Peyer's patch (tissue), 4 donors: ENCODE measurements at places on chromosomes 2 and 18. TPM values are rescaled to one million over a fixed set of nuclear protein-coding genes. Genes with fewer than 3 reads are reported as not detected.

DNA sequence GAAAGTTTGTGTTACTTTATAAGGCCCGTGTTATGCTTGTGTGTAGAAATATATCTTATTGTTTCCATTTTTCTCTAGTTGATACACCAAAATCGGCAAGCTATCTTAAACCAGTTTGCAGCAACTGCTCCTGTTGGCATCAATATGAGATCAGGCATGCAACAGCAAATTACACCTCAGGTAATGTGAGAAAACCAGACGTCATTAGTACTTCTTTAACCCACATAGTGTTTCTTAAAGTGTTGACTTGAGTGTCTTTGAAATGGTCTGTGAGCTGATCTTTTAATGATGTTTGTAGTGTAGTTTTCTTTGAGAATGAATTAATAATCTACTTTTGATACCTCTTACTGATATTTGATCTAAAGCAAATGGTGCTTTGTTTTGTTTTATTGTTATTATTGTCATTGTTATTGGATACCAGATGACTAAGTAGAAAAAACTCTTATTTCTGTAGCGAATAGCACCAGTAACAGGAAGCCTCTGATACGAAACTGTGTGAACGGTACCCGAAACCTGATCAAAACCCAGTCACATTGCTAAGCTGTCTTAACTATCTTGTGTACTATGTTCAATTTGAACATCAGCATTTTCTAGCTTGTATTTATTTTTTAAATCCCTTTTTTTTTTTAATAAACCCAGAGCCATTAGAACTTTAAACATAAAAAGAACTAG lies 53.7 kb downstream of the PTRHD1 start:
- no peak for DNase-seq
- H3K27ac ChIP-seq = no peak overlapping the region
- no peak overlapping the region for H3K4me3 ChIP-seq

- DNase-seq = no peak
- peaks cover 68% of the 10 kb centered on the region for H3K36me3 ChIP-seq
- H3K27ac ChIP-seq = no peak overlapping the region
- H3K27me3 ChIP-seq = no peaks in the 10 kb centered on the region
- H3K4me3 ChIP-seq = no peak overlapping the region
- H3K4me1 ChIP-seq = no peaks in the 10 kb centered on the region
Observed at GRCh38 chr2:218523651-218524050, 44.5 kb downstream of the USP37 start.

DNA sequence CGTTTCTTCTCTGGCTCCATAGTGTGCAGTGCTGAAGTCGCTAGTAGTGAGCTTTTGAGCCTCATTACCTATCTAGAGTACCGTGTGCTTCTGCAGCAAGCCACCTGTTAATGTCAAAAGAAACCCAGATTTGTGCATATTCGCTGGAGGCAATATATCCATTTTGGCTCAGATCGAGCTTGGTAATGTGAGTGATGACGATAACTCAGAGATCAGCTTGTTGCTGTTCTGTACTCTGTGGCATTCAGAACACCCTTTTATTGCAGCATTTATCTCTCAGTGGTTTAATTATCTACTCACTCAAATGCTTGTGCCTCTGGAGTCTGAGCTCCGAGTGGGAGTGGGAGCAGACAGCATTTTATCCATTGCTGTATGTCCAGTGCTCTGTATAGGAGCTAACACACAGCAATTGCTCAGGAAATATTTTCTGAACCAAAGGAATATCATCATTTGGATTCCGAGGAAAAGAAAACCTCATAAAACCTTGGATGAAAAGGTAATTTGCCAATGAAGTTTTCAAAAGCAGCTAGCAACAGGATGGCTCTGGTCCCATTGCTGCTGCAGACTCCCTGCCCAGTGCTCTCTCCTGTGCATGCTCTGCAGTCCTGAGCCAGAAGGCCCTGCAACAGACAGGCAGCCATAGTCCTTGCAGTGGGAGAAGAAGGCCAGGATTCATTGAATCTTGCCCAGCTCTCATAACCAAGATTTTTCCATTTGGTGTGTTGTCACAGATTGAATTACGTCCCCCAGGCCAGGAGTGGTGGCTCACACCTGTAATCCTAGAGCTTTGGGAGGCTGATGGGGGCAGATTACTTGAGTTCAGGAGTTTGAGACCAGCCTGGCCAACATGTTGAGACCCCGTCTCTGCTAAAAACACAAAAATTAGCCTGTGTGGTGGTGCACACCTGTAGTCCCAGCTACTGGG lies 183.8 kb downstream of the MYCN start:
- peak overlapping the region; percentile 28 for H3K4me3 ChIP-seq
- no peak for DNase-seq
- peaks cover 11% of the 10 kb centered on the region for H3K4me1 ChIP-seq
- no peaks in the 10 kb centered on the region for H3K36me3 ChIP-seq

DNA sequence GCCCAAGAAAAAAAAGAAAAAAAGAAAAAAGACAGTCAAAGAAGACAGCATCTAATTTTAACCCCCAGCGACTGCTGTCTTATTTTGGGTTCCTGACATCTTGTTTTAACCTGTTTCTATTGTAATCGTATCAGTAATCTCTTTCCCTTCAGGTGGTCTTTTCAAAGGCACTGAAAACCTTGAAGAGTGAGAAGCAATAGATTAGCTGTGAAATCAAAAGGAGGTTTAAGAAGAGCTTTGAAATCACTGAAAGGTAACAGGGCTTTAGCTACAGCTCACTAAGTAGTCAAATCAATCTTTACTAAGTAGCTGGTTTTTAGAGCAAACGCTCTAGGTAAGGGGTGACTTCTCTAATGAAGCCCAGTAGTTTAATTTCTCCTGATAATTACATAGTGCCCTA lies 5.4 kb upstream of the TANC1 start:
- no peaks in the 10 kb centered on the region for H3K36me3 ChIP-seq
- no peak for DNase-seq
- no peak overlapping the region for H3K27ac ChIP-seq
- H3K4me3 ChIP-seq = no peak overlapping the region

DNA sequence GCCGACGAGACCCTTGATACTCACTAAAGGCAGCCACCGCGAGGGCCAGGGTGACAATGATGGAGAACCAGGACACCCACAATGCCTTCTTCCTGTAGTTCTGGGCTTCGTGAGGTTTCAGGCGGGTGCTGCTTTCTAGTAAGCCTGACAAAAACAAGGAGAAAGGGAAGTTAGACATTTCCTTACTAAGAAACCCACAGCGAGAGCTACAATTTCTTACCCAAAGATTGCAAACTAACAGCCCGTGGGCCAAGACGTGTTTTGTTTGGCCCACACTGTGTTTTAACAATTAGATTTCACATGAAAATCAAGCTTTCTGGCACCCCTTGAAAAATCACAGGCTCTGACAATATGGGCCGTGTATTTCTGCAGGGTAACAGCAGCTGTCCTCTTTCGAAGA lies 5.6 kb downstream of the TMEM163 start:
- no peak overlapping the region for H3K4me3 ChIP-seq
- H3K4me1 ChIP-seq = no peaks in the 10 kb centered on the region
- peaks cover 16% of the 10 kb centered on the region for H3K27me3 ChIP-seq
- no peak overlapping the region for H3K27ac ChIP-seq
- no peaks in the 10 kb centered on the region for H3K36me3 ChIP-seq

- H3K27me3 ChIP-seq = no peaks in the 10 kb centered on the region
- H3K27ac ChIP-seq = no peak overlapping the region
- DNase-seq = no peak
Observed at GRCh38 chr18:42792731-42793130, 322.8 kb downstream of the RIT2 start.

GRCh38 chr18:9716780-9717563 lies 8.9 kb downstream of the RAB31 start:
- H3K36me3 ChIP-seq = no peaks in the 10 kb centered on the region
- no peaks in the 10 kb centered on the region for H3K27me3 ChIP-seq
- DNase-seq = no peak
- H3K4me1 ChIP-seq = no peaks in the 10 kb centered on the region

- no peak overlapping the region for H3K27ac ChIP-seq
- DNase-seq = no peak
- H3K4me1 ChIP-seq = no peaks in the 10 kb centered on the region
- no peak overlapping the region for H3K4me3 ChIP-seq
- no peaks in the 10 kb centered on the region for H3K27me3 ChIP-seq
Observed at GRCh38 chr2:119823734-119824334, 64.1 kb downstream of the PTPN4 start.

Gene GKN2
- total RNA-seq = not detected

Gene PHOSPHO2
- total RNA-seq = 7.1 TPM

Gene BABAM2
- total RNA-seq = 35.0 TPM
